ENCODE measurements at places on chromosomes 11 and 22. TPM values are rescaled to one million over a fixed set of nuclear protein-coding genes. Genes with fewer than 3 reads are reported as not detected.

Gene SULT4A1
- not detected for total RNA-seq

Gene OR56A1
- total RNA-seq = not detected

Gene SCGB1C1
- total RNA-seq = not detected

Gene TMA7B
- not detected for total RNA-seq

Gene ZFTA
- 22.5 TPM for total RNA-seq

Gene TSSK2
- total RNA-seq = not detected

Gene PPARA
- 19.5 TPM for total RNA-seq

Gene CHST1
- 3.3 TPM for total RNA-seq
